ENCODE measurements at places on chromosomes 16 and 17.
A peak's percentile ranks its signal among the peaks of the same experiment; 100 is the strongest.

- peak overlapping the region; percentile 82 for H3K4me3 ChIP-seq
- peaks cover 73% of the 10 kb centered on the region for H3K4me1 ChIP-seq
- H3K27me3 ChIP-seq = no peaks in the 10 kb centered on the region
- H3K27ac ChIP-seq = peak overlapping the region; percentile 88
- H3K36me3 ChIP-seq = peaks cover 27% of the 10 kb centered on the region
These were observed 449 bp downstream of the SMCR8 start for GRCh38 chr17:18315562-18315922.

DNA sequence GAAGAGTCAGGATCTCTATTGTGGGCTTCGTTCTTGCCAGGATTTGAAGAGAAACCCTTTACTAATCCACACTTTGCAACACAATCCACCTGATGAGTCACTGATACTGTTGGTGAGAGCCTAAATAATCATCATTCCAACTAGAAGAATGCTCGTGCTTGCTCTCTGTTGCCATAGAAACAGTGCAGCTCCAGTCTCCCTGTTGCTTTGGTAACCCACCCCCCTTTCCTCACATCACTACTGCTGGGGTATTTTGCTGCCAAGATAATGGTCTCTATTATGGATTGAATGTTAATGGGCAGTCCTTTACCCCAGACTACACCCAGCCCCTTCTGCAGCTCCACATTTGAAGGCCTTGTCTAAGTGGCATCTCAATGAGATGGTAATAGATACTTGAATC lies 190.4 kb downstream of the ABCC12 start:
- H3K27ac ChIP-seq = no peak overlapping the region
- no peaks in the 10 kb centered on the region for H3K36me3 ChIP-seq
- H3K27me3 ChIP-seq = no peaks in the 10 kb centered on the region
- no peak for DNase-seq
- H3K4me1 ChIP-seq = no peaks in the 10 kb centered on the region

DNA sequence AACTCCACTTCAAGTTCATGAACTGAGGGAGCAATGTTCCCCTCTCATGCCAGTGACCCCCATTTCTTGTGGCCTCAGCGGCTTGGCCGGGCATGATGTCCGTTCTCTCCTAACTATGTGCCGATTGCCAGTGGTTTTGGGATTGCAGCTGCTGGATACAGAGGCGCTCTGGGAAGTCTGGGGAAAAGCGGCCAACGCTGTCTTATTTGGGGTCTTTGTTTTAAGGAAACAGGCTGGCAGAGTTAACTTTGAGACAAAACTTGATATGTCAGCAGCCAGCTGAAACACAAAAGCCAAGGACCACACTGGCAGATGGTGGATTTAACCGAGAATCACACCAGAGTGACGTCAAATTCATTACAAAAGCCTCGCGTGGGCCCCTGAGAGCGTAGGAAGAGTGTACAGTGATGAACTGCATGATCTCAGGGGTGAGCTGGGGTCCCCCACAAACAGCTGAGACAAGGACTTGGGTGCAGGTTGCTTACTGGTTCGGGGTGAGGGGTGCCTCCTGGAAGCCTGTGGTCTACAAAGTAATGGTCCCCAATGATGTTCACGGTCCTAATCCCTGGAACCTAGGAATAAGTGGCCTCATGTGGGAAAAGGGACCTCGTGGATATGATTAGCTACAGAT lies 180.4 kb downstream of the IRF8 start:
- no peak overlapping the region for H3K4me3 ChIP-seq
- no peak for DNase-seq
- H3K27me3 ChIP-seq = peaks cover 48% of the 10 kb centered on the region
- no peaks in the 10 kb centered on the region for H3K4me1 ChIP-seq

DNA sequence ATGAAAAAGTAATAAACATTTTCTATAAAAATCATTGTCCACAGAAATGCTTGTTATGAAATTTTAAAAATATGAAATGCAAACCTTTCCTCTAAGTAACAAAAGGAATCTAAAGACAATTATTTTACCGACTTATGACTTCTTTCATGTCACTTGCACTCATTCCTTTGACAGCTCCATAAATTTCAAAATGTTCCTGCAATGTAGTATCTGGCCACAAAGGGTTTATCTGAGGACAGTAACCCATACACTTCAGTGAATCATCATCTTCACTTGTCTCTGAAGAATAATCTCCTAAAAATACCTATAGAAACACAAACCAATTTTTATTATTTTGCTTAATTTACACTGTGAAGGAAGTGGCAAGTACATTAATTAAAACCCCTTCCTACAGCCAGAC lies 25.6 kb upstream of the ABCA10 start:
- H3K27ac ChIP-seq = no peak overlapping the region
- no peak for DNase-seq
- no peaks in the 10 kb centered on the region for H3K27me3 ChIP-seq
- H3K4me1 ChIP-seq = no peaks in the 10 kb centered on the region
- peaks cover 9% of the 10 kb centered on the region for H3K36me3 ChIP-seq

DNA sequence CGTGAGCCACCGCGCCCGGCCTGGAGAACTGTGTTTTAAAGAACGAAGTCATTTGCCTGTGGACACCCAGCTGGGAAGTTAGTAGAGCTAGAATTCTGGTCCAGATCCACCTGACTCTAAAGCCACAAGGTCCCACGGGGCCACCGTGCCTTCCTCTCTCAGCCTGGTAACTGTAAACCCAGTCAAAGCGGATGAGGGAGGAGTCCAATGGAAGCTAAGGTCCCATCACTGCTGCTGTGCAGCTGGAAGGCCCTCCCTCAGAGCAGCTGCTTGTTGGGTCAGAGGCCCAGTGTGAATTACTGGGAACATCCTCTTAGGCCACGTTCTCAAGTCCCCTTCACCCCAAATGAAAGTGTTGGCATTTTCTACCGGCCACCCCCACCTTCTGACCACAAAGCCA lies 48.8 kb upstream of the CACNG5 start:
- peaks cover 5% of the 10 kb centered on the region for H3K27me3 ChIP-seq
- H3K27ac ChIP-seq = no peak overlapping the region
- DNase-seq = no peak

GRCh38 chr17:61161615-61162134 lies 238.0 kb upstream of the TBX2 start:
- H3K4me1 ChIP-seq = no peaks in the 10 kb centered on the region
- no peak for DNase-seq
- H3K4me3 ChIP-seq = no peak overlapping the region
- H3K27ac ChIP-seq = no peak overlapping the region
- no peaks in the 10 kb centered on the region for H3K27me3 ChIP-seq

GRCh38 chr17:74330446-74330845 lies 4.4 kb downstream of the KIF19 start:
- H3K36me3 ChIP-seq = peaks cover 2% of the 10 kb centered on the region
- no peaks in the 10 kb centered on the region for H3K27me3 ChIP-seq
- H3K4me3 ChIP-seq = no peak overlapping the region
- H3K4me1 ChIP-seq = peaks cover 23% of the 10 kb centered on the region

GRCh38 chr17:42294469-42295398 lies 6.4 kb downstream of the STAT5A start:
- no peak overlapping the region for H3K4me3 ChIP-seq
- DNase-seq = no peak
- peaks cover 51% of the 10 kb centered on the region for H3K36me3 ChIP-seq
- H3K27ac ChIP-seq = no peak overlapping the region

DNA sequence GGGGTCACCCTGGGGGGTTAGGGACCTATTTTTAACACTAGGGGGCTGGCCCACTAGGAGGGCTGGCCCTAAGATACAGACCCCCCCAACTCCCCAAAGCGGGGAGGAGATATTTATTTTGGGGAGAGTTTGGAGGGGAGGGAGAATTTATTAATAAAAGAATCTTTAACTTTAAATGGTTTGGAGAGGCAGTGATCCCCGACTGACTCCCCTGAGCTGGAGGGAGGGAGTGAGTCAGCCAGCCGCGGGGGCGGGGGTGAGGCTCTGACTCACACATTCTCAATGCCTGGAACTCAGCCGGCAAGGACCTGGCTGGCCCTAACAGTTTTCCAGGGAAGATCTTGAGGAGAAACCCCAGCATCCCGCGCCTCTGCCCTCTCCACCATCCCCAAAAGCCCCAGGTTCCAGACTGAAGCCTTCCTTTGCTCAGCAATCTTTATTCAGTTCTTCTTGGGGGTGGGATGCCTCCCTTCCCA lies 1.5 kb downstream of the HCFC1R1 start:
- H3K4me1 ChIP-seq = peaks cover 41% of the 10 kb centered on the region
- H3K27ac ChIP-seq = peak overlapping the region; percentile 66
- H3K27me3 ChIP-seq = no peaks in the 10 kb centered on the region
- H3K4me3 ChIP-seq = peak overlapping the region; percentile 76

- H3K4me3 ChIP-seq = no peak overlapping the region
- no peak for DNase-seq
- H3K27me3 ChIP-seq = peaks cover 28% of the 10 kb centered on the region
- no peaks in the 10 kb centered on the region for H3K36me3 ChIP-seq
These were observed 67.7 kb downstream of the HLF start for GRCh38 chr17:55332296-55333041.

GRCh38 chr17:59027750-59028149 lies 78.9 kb downstream of the TRIM37 start:
- no peak overlapping the region for H3K4me3 ChIP-seq
- H3K36me3 ChIP-seq = peaks cover 24% of the 10 kb centered on the region
- peak overlapping the region; percentile 18 for H3K27ac ChIP-seq
- H3K4me1 ChIP-seq = no peaks in the 10 kb centered on the region
- H3K27me3 ChIP-seq = no peaks in the 10 kb centered on the region

- H3K27ac ChIP-seq = no peak overlapping the region
- H3K36me3 ChIP-seq = no peaks in the 10 kb centered on the region
- no peak overlapping the region for H3K4me3 ChIP-seq
- DNase-seq = no peak
These were observed 1.3 kb upstream of the CLEC19A start for GRCh38 chr16:19284207-19284606.

GRCh38 chr16:48323783-48324775 lies 61.1 kb downstream of the SIAH1 start:
- H3K4me3 ChIP-seq = no peak overlapping the region
- no peak overlapping the region for H3K27ac ChIP-seq
- H3K36me3 ChIP-seq = peaks cover 7% of the 10 kb centered on the region
- no peaks in the 10 kb centered on the region for H3K27me3 ChIP-seq
- DNase-seq = no peak

GRCh38 chr16:75362846-75363245 lies 70.5 kb downstream of the CFDP1 start:
- H3K4me1 ChIP-seq = peaks cover 6% of the 10 kb centered on the region
- no peak overlapping the region for H3K4me3 ChIP-seq
- no peak for DNase-seq
- H3K27ac ChIP-seq = no peak overlapping the region

- no peak for DNase-seq
- H3K4me1 ChIP-seq = no peaks in the 10 kb centered on the region
- no peaks in the 10 kb centered on the region for H3K27me3 ChIP-seq
These were observed 107.3 kb downstream of the IRX5 start for GRCh38 chr16:55037966-55038365.

- H3K36me3 ChIP-seq = peaks cover 15% of the 10 kb centered on the region
- DNase-seq = no peak
- H3K4me1 ChIP-seq = peaks cover 22% of the 10 kb centered on the region
- peak overlapping the region; percentile 95 for H3K4me3 ChIP-seq
- H3K27me3 ChIP-seq = no peaks in the 10 kb centered on the region
These were observed 404 bp downstream of the EMC6 start for GRCh38 chr17:3669085-3669347.

GRCh38 chr17:64635647-64636305 lies 26.3 kb downstream of the SMURF2 start:
- no peak for DNase-seq
- H3K4me3 ChIP-seq = no peak overlapping the region
- H3K4me1 ChIP-seq = peaks cover 59% of the 10 kb centered on the region
- H3K27me3 ChIP-seq = no peaks in the 10 kb centered on the region

DNA sequence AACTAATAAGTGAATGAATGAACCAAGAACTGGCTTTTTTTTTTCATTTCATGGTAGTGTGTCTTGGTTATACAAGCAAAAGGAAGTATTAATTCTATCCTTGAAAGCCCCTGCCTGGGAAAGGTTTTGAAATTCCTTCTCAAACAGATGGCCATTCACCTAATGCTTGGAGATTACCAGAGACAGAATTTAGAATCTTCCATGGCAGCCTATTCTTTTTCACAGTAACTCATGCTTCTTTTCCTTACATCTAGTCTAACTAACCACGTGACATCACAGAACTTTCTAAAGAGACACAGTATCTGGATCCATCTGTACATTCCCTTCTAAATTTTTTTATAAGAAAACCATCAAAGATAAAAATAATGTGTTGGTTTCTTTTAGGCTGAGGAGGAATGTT lies 151.6 kb downstream of the FTO start:
- no peak overlapping the region for H3K4me3 ChIP-seq
- no peak overlapping the region for H3K27ac ChIP-seq
- H3K4me1 ChIP-seq = peaks cover 3% of the 10 kb centered on the region

DNA sequence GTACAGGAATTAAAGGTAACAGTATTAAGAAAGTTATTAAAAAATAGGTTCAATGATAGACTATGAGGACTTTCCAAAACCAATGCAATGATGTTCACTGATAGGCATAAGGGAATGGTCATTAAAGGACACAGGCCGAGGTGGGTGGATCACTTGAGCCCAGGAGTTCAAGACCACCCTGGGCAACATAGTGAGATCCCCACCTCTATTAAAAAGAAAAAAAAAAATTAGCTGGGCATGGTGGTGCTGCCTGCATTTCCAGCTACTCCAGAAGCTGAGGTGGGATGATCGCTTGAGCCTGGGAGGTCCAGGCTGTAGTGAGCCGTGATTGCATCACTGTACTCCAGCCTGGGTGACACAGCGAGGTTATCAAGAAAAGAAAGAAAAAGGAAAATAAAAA lies 5.9 kb downstream of the TOP2A start:
- H3K27ac ChIP-seq = peak overlapping the region; percentile 75
- no peaks in the 10 kb centered on the region for H3K4me1 ChIP-seq
- no peaks in the 10 kb centered on the region for H3K36me3 ChIP-seq
- H3K4me3 ChIP-seq = no peak overlapping the region
- H3K27me3 ChIP-seq = no peaks in the 10 kb centered on the region

All from central memory CD8-positive, alpha-beta T cell (primary cell).